ENCODE measurements at places on chromosomes 11 and 22.

DNA sequence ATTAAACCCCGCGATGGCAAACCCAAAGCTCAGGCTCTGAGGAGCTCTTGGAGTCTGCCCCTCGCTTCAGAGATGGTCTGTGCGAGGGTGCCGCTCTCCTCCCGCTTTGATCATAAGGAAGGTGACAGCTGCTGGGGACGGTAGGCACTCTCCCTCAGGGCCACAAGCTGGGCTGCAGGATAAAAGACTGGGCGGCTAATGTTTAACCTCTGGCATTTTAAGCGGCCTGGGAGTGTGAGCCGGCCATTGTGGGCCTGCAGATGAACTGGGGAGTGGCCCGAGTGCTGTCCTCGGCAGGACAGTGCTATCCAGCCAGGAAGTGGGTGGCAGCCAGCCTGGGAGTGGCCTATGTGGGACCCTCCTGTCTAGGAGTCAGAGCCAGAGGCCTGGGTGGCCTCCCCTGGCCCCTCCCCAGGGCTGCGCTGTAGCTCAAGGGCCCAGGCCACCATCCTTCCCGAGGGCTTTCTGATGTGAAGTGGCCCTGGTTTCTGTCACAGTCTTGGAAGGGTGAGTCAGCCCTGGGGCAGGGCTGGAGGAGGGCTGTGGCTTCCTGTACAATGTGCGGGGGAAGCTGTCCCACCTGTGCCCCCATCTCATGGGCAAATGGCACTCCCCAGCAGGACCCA is 58.7 kb upstream of the PRODH start:
- DNase-seq = no peak

DNA sequence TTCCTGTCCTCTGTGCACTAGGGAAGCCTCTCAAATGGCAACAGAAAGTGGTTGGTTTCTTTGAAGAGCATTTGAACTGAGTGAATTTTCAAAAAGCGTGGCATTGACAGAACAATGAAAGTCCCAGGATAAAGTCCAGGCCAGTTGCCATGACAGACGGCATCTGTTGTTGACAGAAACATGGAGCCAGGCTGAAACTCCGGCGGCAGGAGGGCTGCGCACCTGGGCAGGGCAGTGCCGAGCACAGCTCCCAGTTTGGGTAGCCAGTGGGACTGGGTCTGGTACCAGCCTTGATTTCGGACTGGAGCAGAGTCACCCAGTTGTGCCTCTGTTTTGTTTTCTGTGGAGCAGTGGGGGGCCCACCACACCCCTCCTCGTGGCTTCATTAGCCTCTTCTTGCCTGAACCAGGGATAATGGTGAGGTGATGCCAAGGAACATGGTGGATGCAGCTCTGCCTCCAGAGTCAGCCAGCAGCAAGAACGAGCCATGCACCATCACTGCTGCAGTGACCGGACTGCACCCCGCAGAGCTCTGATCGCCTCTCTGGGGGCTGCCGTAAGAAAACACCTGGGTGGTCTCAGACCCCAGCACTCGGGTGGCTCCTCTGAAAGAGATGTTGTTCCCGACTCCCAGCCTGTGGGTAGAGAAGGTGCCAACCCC is 9.8 kb upstream of the SEPTIN5 start:
- peak; percentile 1 for DNase-seq

- no peak for DNase-seq
Measured at GRCh38 chr22:33400061-33400840, 342.1 kb upstream of the SYN3 start.

DNA sequence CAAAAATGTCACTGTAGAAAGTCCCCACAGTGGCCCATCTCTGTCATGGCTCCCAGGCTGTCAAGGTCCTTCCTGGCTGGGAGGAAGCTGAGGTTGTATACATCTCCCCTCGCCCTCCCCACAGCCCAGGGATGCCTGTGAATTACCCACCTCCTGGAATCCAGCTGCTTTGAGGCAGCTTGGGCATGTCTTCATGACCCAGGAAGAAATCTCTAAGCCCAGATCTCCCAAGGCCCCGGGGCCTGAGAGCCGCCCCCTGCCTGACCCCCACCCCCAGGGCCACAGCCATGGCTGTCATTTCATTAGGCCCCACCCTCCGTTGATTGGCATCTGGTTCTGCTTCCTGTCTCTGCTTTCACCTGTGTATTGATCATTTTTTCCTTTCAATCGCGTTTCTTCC is 207.5 kb downstream of the TBC1D22A start:
- no peak for DNase-seq

DNA sequence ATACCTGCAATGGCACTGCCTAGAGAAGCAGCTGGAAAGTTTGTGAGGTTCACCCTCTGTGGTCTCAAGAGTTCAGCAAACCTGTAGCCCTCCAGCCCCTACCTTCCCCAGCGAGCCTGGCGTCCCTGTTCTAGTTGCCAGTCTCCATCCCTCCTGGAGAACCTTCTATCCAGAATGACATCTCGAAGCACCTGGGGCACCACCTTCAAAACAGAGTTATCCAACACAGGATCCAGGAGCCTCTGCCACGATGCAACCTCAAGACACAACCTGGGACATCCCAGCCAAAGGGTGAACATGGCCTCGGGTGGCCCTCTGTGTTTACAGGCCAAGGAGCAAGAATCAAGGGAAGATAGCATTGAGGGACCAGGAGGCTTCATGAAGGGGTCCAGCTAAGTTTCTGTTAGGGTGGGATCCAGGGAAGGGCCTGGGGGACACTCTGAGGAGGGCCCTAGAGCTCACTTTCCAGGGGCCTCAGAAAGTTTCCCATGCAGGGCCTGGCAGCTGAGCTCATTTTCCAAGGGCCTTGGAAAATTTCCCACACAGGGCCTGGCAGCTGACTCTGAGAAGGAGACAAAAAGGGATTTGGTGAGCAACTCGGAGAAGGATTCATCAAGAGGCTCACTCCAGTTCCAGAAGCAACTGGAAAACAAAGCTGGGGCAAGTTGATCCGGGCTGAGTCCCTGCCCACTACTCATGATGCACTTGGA is 36.9 kb upstream of the SYT13 start:
- no peak for DNase-seq

GRCh38 chr11:70176940-70177689 is 26.0 kb upstream of the FADD start:
- peak; percentile 99 for DNase-seq

- DNase-seq = no peak
Measured at GRCh38 chr11:122578171-122578825, 77.2 kb upstream of the UBASH3B start.

- no peak for DNase-seq
Measured at GRCh38 chr11:73614591-73614990, 16.7 kb upstream of the FAM168A start.

- DNase-seq = no peak
Measured at GRCh38 chr22:32515084-32515483, 40.5 kb downstream of the FBXO7 start.

DNA sequence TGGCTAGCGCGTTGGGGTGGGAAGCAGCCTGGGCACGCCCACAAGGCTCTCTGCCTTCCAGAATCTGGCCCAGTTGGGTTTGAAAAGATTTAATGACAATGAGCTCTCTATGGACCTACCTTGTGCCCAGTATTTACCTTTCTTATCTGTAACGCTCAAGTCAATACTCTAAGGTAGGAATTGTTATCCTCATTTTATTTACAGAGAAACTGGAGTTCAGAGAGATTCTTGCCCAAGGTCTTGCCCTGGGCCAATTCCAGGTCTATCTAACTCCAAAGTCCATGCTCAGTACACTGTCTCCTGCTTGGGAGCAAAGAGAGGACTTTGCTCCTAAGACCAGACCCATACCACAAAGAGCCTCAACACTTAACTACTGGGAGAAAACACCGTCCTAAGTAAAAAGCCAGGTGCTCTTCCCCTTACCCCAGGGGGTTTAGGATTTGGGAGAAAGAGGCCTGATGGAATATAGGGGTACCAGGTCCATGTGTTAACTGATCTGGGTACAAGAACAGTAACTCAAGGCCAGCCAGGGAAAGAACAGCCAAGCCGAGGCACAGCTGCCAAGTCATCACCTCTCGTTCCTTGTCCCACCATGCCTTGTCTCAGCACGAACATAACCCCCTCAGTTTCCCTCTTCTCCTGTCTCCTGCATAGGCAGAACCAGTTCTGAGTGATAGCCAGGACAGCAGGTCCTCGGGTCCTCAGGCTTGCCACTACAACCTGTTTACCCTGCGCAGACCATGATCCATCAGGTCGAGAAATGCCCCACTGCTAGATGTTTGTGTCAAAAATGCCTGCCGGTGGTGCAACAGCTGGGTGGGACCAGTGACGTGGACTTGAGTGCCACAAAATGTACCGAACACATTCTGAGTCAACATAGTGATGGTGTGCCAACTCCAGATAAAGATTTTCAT is 14.6 kb downstream of the APOA4 start:
- DNase-seq = no peak

GRCh38 chr11:84724256-84724655 is 902.9 kb downstream of the DLG2 start:
- no peak for DNase-seq

GRCh38 chr22:47474895-47475294 is 712.4 kb downstream of the TBC1D22A start:
- DNase-seq = no peak

DNA sequence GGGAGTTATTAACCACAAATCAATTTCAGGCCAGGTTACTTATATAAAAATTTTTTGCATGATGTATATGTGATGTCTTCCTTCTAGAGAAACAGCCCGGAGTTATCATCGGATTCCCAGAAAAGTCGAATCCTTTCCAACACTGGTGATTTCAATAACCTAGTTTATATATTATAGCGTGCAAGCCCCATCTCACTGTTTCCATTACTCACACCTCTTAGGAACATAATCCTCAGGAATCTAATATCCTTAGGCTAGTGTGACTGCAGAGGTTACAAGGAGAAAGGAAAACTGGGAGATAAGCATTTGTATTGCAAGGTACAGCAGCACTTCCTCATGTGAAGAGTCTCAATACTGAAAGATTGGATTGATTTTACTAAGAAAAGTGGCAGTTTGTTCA is 20.3 kb downstream of the ARHGAP20 start:
- no peak for DNase-seq

GRCh38 chr22:49973018-49973961 is 12.7 kb downstream of the PIM3 start:
- DNase-seq = no peak

- DNase-seq = no peak
Measured at GRCh38 chr11:73003088-73003487, 139.0 kb downstream of the FCHSD2 start.

DNA sequence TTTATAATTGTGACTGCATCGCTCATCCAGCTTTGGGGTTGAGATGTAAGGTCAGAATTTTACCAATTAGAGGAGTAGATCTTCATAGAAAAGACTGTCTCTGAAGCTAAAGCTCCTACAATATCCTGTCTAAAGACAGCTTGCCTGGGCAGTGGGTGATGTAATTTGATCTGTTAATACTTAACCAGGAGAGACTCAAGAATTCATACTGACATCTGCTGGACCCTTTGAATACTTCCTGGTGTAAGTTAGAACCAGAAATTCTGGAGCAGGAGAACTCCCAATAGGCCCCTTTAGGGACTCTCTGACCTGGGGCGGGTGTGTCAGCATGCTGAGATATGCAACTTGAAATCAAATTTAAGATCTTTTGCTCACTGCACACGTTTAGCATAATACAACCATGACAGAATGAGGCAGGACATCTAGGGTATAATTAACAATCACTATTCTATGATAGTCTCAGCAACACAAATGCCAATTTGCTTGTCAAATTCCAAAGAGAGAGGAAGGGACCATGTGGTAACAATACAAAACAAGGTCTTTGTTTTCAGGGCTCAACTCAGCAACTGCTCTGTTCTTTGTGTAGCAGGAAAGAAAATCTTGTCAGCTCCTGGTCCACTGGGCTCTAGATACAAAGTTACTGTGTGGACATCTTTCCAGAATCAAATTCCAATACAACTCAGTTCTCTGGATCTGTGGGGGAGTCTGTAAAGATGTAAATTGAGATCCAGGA is 143.9 kb downstream of the INSC start:
- peak; percentile 64 for DNase-seq

DNA sequence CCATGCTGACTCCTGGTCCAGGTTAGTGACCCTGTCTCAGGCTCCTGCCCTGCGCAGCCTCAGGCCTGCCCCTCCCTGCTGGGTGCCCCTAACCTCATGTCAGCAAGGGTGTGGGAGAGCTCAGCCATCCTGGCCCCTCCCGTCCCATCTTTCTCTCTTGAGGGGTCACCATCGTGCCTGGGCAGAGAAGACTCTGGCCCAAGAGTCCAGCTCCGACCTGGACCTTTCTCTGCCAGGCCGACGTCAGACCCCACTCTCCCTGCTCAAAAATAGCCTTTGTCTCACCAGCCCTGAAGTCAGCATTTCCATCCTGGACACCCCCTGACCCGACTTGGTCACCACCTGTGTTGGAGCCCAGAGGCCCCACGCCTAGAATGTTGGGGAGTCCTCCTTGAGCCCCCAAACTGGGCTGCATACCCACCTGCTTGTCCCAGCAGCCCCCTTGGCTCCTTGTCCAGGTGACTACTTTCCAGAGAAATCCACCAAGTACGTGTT is 4.9 kb downstream of the SCGB1C1 start:
- no peak for DNase-seq

- peak; percentile 97 for DNase-seq
Measured at GRCh38 chr22:41512421-41513194, 31.7 kb downstream of the POLR3H start.

DNA sequence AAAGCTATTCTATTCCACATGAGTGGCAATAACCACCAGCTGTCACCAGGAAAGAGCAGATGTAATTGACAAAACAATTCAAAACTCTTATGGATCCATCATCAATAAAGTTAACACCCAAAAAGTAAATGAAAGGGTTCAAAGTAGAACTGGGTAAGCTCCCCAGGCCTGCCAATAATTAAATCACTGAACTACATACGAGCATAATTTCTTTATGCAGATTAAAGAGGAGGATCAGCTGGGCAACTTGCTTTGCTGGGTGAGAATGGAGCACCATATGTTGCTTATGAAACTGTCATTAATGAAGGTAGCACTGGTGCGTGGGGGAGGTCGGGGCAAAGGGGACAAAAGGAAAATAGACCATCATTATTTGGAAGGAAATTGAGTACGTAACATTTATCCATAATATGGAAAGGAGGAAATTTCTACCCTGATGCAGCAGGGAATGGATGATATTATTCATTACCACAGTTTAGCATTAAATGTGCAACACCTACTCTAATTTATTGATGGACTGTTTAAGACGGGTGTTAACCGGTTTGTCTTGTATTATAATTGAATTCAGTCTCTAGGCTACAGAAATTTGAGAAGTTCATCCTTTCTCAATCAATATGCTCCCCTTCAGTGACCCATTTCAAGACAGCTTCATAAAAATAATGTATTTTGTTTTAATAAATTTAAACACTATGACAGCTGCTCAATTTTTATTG is 315.9 kb downstream of the CADM1 start:
- no peak for DNase-seq

DNA sequence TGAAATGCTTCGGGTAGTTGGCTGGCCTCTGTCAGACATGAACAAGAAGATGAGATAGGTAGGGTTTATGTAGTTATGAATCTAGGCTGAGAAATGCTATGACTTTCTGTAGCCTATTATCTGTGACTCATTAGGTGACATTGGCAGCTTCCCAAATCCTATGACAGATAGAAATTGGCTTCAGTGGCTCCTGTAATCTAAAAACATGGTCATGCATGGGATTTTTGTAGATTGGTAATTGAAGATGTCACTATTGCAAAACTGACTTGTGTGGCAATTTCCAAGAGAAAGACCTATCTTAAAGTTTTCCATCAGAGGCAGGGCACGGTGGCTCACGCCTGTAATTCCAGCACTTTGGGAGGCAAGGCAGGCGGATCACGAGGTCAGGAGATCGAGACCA is 29.4 kb upstream of the GRIK4 start:
- no peak for DNase-seq
